ENCODE measurements at places on chromosomes 12 and 14. TPM values are rescaled to one million over a fixed set of nuclear protein-coding genes. Genes with fewer than 3 reads are reported as not detected.

DNA sequence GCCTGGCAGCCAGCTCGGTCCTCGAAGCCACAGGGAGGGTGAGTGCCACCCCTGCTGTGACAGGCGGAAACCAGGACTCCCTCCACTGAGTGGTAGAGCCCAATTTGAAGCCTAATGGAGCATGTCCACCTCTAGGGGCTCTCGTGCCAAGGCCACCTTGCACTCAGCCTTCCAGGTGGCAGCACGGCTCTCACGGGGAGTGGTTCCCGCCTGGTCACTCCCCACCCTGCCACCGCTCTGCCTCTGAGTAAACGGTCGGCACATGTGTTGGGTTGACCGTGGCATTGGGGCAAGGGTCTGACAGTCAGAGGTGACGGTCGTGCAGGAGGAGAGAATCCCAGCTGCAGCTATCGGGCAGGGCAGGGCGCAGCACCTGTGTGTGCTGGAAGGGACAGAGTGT lies 34.8 kb downstream of the IL31 start:
- no peak overlapping the region for H3K27ac ChIP-seq
- H3K4me1 ChIP-seq = no peaks in the 10 kb centered on the region
- H3K36me3 ChIP-seq = peaks cover 95% of the 10 kb centered on the region
- no peaks in the 10 kb centered on the region for H3K27me3 ChIP-seq
- no peak for DNase-seq

DNA sequence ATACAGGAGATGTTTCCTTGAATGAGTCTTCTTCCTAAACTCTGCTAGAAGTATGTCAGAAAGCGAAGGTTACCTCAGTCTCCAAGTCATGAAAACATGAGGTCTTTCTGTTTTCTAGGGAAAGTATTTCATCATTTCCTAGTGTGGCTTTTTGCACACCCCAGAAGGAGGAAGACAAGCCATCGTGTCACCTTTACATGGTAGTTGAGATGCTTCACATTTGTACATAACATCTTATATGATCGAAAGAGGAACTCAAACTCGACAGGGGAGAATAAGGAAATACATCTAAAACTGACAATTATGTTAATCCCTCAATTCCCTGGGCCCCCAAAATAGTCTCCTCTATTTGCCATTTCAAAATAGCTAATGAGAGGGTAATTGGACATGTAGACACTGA lies 214.1 kb upstream of the PLEKHG7 start:
- no peaks in the 10 kb centered on the region for H3K27me3 ChIP-seq
- no peak overlapping the region for H3K27ac ChIP-seq
- H3K4me3 ChIP-seq = no peak overlapping the region
- peaks cover 5% of the 10 kb centered on the region for H3K4me1 ChIP-seq

DNA sequence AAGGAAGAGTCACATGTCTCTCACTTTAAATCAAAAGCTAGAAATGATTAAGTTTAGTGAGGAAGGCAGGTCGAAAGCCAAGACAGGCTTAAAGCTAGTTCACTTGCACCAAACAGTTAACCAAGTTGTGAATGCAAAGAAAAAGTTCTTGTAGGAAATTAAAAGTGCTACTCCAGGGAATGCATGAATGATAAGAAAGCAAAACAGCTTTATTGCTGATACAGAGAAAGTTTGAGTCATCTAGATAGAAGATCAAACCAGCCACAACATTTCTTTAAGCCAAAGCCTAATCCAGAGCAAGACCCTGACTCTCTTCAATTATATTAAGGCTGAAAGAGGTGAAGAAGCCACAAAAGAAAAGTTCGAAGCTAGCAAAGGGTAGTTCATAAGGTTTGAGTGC lies 193.6 kb downstream of the MSRB3 start:
- H3K36me3 ChIP-seq = no peaks in the 10 kb centered on the region
- no peaks in the 10 kb centered on the region for H3K4me1 ChIP-seq
- DNase-seq = no peak
- no peaks in the 10 kb centered on the region for H3K27me3 ChIP-seq
- H3K27ac ChIP-seq = no peak overlapping the region
- H3K4me3 ChIP-seq = no peak overlapping the region

- peak overlapping the region; percentile 21 for H3K27ac ChIP-seq
- no peaks in the 10 kb centered on the region for H3K36me3 ChIP-seq
- peaks cover 24% of the 10 kb centered on the region for H3K4me1 ChIP-seq
- peak; percentile 67 for DNase-seq
Observed at GRCh38 chr12:118377884-118378470, 1.6 kb downstream of the SUDS3 start.

Gene ACSM4
- not detected for total RNA-seq

Measured in heart left ventricle (tissue), 16 donors.